ENCODE measurements at places on chromosomes 6 and 20.

- DNase-seq, result no peak
Observed at GRCh38 chr20:17849901-17850683, 118.5 kb downstream of the SNX5 start.

DNA sequence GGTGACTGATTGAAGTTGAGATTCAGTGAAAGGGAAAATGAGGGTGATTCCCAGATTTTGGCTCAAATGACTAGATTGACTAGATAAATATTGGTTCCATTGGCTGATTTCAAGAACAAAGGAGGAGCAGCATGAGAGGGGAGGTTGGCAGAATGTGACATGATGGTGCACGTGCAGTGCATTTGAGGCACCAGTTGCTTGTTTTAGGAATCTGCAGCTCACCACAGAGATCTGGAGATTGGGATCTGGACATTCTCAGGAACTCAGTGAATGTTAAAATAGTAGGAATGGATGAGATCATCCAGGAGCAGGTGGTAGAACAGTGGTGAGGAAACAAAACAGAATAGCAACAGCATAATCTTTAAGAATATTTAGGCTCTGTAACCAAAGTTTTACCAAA lies 496.3 kb downstream of the DHX35 start:
- no peak for DNase-seq

GRCh38 chr6:43311666-43312065 lies 3.0 kb upstream of the CRIP3 start:
- peak; percentile 19 for DNase-seq

- no peak for DNase-seq
Observed at GRCh38 chr6:35543459-35544193, 30.9 kb upstream of the TULP1 start.

DNA sequence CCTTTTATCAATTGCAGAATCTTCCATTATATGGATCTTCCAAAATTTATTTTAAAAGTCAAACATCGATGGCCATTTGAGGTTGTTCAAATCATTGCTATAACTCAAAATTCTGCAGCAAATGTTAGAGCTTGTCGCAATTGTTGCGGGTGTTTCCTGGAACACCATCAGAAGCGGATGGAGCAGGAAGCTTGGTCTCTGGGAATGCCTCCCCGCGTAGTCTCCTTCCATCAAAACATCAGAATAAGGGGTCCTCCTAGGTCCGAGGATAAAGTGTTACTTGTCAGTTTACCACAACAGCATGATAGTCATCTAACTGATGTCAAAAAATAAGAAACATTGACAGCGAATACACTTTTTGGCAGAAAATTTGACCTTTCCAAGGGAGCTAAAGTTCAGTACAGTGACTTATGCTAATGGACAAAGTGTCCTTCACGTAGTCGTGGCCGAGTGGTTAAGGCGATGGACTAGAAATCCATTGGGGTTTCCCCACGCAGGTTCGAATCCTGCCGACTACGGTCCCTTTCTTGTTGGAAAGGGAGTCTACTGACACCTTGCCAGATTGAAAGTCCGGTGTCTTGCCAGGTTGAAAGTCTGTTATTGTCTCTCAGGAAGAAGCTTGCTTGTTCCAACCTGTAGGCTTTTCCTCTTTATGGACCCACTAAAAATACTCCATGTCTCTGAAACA lies 59.0 kb upstream of the ZNF184 start:
- DNase-seq, result no peak

- no peak for DNase-seq
Observed at GRCh38 chr20:32667027-32667426, 6.7 kb downstream of the C20orf203 start.

DNA sequence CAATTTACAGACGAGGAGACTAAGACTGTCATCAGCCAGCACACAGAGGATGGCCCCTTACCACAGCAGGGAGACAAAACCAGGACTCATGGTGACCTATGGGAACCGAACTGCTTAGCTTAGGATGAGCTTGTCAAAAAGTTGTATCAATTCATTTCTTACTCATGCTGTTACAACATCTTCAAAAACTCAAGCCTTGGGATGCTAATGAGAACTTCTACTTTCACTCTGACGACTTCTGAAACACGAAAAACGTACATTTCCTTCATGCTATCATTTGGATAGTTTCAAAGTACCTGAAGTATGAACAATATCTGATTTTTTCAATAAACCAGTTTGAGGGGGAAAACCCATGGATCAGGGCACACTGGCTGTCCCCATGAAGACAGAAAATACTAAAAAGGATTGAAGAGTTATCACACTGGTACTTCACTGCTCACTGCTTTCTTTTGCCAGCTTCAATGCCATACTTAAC lies 31.9 kb downstream of the HIVEP2 start:
- DNase-seq, result no peak

- DNase-seq, result peak; percentile 30
Observed at GRCh38 chr20:673603-674001, 2.0 kb downstream of the SCRT2 start.

DNA sequence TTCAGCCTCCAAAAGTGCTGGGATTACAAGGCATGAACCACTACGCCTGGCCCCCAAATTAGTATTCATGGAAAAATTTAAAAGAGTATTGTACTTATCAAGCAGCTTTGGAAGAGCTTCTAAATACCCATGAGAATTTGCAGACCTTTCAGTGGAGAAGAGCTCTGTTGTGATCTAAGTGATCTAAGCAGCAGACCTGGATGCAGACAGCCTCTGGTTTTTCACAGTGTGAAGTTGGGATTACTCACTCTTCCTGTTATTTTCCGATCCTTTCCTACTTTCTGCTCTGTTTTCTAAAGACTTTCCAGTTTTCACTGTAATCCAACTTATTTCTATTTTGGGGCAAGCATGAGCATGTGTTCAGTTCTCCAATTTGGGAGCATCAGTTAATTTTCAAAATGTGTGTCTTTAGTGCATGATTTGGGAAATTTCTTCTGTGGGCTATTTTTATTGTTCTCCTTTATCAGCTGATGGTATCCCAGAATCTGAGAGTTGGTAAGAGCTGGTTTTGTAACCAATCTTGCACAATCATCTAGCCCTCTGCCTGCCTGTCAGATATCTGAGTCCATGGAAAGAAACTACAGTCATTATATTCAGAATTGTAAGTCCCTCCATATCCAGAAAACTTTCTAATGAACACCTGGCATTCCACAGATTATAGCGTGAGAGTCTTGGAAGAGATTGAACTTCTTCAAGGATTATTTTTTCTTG lies 207.7 kb upstream of the DTNBP1 start:
- no peak for DNase-seq

DNA sequence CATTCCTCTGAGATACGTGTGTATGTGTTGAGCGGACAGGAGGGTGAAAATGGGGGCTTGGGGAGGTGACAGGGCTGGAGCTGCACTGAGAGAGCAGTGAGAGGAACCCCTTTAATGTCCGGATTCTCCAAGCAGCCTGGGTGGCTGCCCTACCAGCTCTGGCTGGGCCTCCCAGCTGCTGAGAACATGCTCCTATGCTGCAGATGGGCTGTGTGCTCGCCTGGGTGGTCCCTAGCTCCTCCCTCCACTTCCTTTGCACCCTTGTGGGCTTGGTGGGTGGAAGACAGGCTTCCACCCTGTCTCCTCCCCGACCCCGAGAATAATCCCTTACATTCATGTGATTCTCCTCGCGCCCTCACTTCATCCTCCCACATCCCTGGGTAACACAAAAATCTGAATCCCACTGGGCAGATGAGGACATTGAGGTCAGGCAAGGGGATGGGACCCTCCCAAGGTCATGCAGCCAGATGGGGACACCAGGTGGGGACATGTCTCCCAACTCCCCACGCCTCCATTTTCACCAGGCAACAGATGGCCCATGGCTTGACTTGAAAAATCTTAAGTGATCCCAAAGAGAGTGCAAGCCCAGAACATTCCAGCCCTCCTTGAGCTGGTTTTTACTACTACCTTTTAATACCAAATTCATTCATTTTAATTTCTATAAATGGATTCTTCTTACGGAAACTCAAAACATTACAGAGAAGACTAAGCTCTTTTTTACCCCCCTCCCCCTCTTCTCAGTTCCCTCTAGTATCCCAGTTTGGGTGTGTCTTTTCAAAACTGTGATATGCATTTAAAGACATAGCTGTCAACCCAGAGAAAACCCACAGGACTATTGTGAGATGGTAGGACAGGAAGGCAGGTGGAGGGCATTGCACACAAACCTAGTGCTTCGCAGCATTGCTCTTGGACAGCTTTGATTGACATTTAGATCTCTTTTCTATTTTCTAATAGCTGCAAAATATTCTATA lies 5.0 kb upstream of the PDRG1 start:
- no peak for DNase-seq

GRCh38 chr6:44169886-44170570 lies 11.4 kb downstream of the CAPN11 start:
- no peak for DNase-seq

- DNase-seq, result no peak
Observed at GRCh38 chr6:29021434-29021833, 16.3 kb upstream of the ZNF311 start.

DNA sequence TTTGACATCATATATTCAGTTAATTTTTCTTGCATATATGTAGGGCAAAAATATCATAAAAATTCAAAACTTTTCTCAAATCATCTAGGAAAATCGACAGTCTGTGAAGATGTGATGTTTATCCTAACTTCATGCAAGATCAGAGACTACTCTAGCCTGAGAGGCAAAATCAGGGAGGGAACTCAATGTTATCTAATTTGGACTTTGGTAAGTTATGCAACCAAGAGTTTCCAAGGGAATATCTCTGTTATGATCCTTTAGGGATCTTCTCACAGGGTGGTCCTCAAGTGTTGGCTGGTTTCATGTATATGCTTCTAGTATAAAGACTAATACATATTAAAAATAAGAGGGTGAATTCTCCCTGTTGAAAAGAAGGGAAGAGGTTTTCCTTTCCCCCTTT lies 723.9 kb downstream of the KHDRBS2 start:
- DNase-seq, result no peak

DNA sequence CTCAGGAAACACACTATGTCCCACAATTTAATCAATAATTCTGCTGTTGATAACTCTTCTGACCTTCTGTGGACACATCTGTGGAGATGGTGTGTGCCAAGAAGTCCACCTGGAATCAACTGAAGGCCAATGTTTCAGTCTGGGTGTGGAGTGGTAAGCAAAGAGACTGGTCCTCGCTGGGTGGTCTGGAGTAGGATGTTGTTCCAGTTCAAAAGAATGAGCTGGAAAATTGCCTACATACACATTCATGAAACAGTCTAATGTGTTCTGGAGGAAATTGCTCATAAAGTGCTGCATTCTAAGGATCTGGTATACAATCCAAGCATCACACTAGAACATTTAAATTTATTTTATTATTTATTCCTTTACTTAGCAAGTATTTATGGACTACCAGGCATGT lies 33.9 kb upstream of the TBX18 start:
- no peak for DNase-seq

DNA sequence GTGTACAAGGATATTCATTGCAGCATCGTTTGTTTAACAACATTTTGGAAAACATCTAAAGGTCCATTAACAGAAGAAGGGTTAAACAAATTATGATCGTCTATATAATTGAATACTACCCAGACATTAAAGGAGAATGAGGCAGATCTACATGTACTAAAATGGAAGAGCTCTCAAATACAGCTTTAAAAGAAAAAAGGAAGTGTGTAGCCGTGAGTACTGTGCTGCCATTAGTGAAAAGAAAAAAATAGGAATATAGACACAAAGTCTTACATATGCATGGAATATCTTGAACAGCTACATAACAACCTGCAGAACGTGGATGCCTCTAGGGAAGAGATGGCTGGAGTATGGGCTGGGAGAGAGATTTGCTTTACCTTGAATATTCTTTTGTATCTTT lies 37.9 kb downstream of the PRDM1 start:
- no peak for DNase-seq

DNA sequence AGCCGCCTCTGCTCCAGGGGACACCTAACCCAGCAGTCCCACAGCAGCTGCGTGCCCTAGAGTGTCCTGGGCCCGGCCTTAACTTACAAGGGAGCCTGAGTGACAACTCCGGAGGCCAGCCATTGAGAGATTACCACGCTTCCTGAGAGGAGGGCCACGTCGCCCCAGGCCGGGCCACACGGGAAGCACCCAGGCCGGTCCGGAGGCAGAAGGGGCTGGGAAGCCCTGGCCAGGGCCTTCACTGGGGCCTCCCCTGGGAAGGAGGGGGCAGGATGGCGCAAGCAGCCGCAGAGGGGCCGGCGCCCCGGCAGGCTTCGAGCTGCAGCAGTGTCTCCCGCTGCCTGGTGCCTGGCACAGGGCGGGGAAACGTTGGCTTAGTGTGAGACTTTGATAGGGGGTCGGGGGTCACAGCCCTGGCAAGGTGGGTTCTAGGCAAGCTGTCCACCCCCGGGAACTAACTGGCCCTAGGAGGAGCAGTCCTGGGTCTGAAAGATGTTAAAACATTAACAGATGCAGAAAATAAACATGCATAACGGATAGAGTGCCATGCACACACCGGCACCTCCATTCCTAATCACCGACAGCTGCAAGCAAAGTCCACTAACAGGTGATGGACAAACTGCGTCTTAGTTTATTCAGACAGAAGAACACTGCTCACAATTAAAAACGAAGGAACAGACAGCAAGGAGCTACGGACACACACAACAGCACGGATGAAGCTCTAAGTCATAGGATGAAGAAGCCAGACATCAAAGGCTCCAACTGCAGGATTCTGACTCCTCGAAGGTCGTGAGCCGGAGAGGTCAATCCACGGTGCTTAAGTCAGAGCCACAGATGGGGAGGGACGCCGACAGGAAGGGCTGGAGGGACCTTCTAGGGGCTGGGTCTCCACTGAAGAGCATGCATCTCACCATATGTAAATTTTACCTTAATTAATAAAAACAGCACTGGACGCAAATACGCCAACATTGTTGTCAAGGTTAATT lies 17.4 kb downstream of the CHRNA4 start:
- DNase-seq, result no peak

- DNase-seq, result no peak
Observed at GRCh38 chr6:16832043-16832567, 70.8 kb upstream of the ATXN1 start.
